ENCODE measurements at places on chromosomes 7 and 10.

DNA sequence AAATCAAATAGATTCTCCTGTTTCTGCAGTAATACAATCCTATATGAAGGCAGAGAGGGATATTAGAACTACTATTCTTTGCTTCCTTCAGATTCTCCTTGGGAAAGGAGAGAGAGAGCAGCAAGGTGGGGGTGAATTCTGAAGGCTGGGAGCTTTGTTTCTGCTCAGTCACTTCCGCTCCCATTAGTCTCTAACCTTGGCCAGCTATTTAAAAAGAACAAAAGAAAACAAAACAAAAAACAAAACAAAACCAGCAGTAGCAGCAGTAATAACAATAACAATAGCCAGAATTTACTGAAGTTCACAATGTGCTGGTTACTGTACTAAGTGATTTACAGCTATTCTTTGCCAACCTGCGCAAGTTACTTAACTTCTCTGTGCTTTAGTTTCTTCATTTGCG, 9.9 kb downstream of the GPR85 start:
- DNase-seq: no peak

DNA sequence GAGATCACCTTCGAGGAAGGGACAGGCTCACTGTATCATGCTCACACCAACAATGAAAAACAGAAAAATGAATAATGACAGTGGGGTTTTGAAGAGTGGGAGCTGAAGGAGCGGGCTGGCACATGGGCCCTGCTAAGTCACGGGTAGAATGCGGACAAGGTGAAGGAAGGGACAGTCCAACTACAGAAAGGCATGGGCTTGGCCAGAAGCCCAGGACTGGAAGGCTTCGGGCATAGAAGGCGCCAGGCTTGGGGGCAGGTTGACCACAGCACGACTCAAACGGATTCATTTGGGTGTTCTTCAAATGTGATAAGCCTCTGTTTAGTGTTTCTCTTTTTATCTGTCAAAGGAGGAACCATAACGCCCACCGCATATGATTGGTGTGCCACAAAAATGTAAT, 509.5 kb downstream of the CCSER2 start:
- no peak for DNase-seq

DNA sequence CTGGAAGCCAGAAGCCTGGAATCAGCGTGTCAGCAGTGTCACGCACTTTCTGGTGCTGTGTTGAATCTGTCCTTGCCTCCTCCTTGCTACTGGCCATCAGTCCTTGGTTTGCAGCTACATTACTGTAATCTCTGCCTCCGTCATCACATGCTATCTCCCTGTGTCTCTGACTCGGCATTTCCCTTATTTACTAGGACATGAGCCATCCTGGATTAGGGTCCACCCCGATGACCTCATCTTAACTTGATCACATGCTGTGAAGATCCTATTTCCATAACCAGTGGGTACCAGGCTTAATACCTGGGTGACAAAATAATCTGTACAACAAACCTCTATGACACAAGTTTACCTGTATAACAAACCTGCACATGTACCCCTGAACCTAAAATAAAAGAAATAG, 518.0 kb upstream of the KLF6 start:
- no peak for DNase-seq

DNA sequence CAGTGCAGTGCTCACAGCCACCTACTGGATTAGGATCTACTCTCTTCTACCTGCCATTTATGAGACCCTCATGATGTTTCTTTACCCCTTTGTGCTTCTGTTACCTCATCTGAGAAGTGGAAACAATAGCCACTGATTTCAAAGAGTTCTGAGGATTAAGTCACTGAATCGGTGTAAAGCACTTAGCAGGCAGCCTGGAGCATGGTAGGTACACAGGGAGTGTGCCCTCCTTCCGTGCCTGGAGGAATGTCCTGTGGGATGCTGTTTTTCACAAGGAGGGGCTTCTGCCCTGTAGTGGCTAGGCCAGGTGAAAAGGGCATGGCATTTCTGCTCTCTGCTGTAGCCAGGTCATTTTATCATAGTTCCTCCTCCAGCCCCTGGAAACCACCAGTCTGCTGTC, 44.6 kb upstream of the C10orf120 start:
- no peak for DNase-seq

GRCh38 chr10:52198540-52198939, 115.5 kb upstream of the DKK1 start:
- no peak for DNase-seq

- no peak for DNase-seq
Measured at GRCh38 chr7:77837275-77837674, 38.7 kb downstream of the PHTF2 start.

GRCh38 chr7:75756991-75757676, 14.9 kb downstream of the CCL26 start:
- DNase-seq: no peak

- no peak for DNase-seq
Measured at GRCh38 chr10:130648807-130649206, 512.6 kb downstream of the GLRX3 start.

DNA sequence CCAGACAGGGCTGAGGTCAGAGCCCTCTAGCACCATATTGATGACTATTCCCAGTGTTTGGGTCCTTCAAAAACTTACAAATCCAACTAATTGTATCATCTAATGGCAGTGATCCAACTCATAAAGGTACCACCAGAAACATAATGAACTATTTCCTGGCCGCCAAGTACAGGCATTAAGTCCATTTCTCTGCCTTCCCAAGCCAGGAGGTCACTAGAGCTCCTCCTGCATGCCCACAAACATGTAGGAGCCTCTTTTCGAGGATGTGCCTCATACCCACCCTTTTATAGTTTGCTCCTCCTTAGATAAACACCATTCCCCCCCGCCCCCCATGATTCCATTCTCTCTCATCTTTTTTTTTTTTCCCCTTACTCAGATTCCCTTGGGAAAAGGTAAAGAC, 91.3 kb downstream of the CHN2 start:
- no peak for DNase-seq

GRCh38 chr10:22825841-22826240, 102.0 kb upstream of the ARMC3 start:
- no peak for DNase-seq

DNA sequence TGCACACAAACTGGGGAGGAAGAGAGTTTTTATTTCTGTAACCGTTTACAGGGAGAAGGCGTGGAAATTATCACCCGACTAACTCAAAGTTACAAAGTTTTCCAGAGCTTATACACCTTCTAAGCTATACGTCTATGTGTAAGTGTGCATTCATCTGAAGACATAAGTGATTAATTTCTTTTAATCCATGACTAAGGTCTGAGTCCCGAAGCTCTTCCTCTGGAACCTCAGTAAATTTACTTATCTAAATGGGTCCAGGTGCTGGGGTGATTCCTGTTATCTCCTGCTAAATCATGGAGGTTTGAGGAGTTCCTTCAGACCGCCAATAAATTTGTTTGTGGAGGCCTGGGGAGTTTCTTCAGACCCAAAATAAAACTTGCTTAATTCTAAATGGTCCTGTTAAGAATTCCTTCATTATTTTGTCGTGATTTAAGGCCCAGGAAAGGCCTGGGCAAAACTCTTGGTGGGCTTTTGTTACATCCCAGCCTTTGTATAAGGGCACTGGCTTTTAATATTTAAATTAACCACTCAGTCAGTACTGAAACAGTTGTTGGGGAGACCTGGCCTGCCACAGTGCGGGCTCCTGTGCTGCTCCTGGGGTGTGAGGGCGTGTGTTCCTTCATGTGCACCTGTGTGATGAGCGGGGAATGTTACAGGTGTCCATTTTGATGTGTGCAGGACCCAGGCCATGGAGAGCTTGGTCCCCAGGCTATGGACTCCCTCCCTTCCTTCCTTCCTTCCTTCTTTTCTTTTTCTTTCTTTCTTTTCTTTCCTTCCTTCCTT, 5.8 kb upstream of the METTL27 start:
- DNase-seq: no peak

GRCh38 chr10:11237571-11237970, 219.9 kb downstream of the CELF2 start:
- DNase-seq: no peak

GRCh38 chr10:3811291-3811870, 26.4 kb upstream of the KLF6 start:
- DNase-seq: no peak

DNA sequence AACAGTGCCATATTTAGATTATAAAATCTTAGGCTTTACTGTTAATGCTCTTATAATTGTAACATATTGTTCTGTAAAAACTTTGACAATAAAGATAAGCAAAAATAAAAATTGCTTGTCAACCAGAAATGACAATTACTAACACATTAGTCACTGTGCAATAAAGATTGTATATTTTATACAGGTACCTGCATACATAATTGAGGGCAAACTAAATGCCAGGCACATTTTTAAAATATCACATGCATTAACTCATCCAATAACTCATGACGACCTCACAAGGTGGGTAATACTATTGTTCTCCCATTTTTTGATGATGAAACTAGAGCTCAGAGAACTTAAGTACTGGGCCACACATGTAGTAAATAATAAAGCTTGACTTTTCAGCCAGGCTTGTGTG, 1020.2 kb upstream of the C7orf33 start:
- no peak for DNase-seq

DNA sequence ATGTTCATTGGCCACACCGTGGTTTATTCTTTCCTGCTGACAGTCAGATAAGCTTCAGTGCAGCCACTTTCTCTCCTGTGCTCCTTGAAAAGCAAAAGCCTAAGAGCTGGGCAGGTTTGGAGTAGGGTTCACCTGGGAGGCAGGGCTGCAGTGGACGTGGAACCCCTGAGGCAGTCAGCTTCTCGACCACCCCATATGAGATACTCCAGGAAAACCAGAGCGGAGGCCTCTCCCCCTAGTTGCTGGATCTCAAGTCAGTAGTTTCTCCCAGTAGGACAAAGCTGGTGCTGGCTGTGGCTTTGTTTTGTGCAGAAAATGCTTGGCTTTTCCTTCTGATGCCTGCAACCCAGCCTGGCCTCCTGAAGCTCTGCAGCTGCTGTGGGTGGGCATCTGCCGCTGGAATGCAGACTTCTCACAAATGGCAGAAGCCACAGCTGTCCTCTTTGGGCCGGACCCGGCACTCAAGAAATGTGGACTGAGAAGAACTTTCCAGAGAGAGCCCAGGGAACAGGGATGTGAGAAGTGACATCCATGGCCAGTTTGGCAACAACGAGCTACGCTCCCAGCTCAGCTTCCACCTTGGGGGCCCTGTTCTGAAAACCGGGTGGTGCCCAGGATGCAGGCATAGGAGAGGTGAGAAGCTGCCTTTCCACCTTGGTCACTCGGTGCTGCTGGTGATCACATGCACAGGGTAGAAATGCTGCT, 276.6 kb upstream of the TCERG1L start:
- no peak for DNase-seq

- no peak for DNase-seq
Measured at GRCh38 chr7:117008886-117009531, 55.7 kb downstream of the ST7 start.

GRCh38 chr10:127698886-127699285, 38.1 kb upstream of the FOXI2 start:
- no peak for DNase-seq

DNA sequence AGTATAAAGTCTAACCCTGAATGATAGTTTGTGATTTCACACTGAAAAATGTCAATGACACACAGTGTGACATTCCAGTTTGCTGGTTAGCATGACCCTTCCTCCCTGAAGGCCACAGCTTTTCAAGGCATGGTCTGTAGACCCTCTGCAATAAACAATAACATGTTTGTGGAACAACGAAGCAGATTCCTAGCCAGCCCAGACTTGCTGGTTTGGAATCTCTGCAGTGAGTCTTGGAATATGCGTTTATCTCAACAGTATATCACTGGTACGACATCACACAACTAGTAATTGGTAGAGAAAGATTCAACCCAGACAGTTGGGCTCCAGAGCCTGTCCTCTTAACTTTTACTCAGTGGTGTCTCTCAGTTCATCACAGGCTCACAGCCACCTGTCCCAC, 23.7 kb upstream of the DUSP5 start:
- no peak for DNase-seq

DNA sequence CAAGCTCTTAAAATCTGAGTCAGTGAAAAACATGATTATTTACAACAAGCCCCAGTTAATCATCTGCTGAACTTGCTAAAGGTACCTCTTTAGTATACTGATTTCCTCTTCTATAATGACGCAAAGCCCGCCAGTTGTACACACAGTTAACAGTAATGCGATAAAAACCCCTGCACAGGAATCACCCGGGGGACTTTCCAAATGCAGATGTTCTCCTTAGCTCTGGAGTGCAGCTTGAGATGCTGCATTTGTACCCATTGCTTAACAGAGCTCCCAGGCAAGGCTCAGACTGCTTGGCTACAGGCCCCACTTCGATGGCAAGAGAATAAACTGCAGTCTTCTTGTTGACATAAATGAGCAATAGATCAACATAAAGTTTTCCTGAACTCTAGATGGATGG, 279.6 kb upstream of the HGF start:
- DNase-seq: no peak

GRCh38 chr10:21326594-21327288, 198.7 kb downstream of the SKIDA1 start:
- no peak for DNase-seq

DNA sequence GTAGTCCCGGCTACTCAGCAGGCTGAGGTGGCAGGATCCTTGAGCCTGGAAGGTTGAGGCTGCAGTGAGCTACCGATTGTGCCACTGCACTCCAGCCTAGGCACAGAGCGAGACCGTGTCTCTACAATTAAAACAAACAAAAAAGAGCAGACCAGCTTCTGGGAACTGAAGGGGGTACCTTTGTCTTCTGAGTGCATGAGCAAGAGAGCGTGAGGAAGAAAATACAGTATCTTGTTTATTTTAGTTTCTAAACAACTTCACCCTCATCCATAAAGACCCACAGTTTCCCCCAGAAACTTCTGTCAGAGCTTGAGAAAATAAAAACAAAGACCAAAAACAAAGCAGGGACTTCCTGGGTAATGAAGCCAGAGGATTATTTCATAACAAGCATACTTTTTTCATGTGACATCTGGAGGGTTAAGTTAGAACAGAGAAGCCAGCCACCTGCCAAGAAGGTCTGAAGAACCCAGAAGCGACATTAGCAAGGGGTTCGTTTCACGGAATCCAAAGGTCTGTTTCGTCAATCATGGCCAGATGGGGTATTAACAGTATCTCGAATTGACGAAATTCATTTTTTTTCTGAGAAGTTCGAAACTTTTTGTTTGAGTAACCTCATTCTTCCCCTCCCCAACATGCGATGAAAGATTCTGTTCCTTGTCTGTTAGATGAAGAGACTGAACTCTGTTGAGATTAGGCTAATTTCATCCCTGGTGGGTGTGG, 10.2 kb upstream of the IL2RA start:
- DNase-seq: no peak

- DNase-seq: no peak
Measured at GRCh38 chr7:100583132-100584053, 2.5 kb downstream of the LRCH4 start.

- DNase-seq: no peak
Measured at GRCh38 chr7:114598946-114599345, 184.3 kb downstream of the FOXP2 start.

DNA sequence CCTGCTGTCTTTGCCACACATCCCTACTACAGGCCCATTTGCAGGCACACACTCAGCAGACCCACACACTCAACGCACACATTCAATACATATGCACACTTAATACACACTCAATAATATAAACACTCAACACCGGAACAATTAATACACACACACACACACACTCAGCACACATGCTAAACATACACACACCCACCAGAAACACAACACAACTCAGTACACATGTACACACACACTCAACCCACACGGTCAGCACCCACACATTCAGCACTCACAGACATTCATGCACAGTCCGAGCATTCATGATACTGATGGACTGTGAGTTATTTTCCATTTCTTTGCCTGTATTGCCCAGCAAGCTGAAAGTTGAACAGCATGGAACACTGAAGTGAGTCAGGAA, 35.4 kb upstream of the SMNDC1 start:
- no peak for DNase-seq
